ENCODE measurements at places on chromosomes 6 and 20. TPM values are rescaled to one million over a fixed set of nuclear protein-coding genes. Genes with fewer than 3 reads are reported as not detected.
A peak's percentile ranks its signal among the peaks of the same experiment; 100 is the strongest.

- DNase-seq, result peak; percentile 34
Measured at GRCh38 chr6:16751251-16751946, 9.9 kb downstream of the ATXN1 start.

GRCh38 chr6:11929241-11929835 lies 82.8 kb upstream of the HIVEP1 start:
- no peak for DNase-seq

GRCh38 chr6:36590237-36590636 lies 3.9 kb upstream of the SRSF3 start:
- DNase-seq, result no peak

- DNase-seq, result peak; percentile 88
Measured at GRCh38 chr20:815914-816606, 17.5 kb upstream of the FAM110A start.

- DNase-seq, result peak; percentile 89
Measured at GRCh38 chr6:33577106-33577535, 3.0 kb downstream of the BAK1 start.

- DNase-seq, result no peak
Measured at GRCh38 chr6:108653949-108654348, 93.2 kb downstream of the FOXO3 start.

DNA sequence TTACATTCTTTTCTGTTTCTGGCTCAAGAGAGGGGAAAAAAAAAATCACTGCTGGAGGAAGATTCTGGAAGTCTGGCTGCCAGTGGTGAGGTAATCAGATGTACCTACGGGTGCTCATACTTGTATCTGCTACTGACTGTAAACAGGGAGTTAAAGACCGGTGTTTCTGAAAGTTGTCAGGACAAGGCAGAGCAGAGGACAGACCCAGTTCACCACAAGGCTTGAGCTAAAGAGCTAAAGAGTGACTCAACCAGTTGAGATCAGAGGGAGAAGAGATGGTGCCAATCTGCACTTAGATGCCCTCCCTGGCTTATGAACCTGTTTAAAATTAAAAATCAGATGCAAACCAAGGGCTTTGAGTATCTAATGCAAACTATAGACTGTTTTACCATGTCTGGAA lies 55.4 kb downstream of the CEP162 start:
- no peak for DNase-seq

DNA sequence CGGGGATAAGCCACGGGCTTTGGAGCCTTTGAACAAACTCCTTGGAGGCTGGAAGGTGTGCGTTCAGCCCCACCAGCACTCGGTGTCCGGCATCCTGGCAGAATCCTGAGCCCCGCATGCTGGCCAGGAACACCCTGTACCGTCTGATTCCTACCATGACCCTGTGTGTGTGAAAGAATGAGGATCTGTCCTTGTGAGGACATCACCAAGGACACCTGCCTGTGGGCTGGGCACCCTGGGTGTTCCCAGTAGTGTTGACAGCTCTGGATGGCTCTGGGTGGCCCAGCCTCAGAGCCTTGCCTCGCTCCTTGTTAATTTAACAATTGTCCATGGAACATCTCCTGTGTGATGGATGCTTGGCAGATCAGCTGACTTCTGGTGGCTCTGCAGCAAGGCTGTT lies 234.3 kb downstream of the QKI start:
- no peak for DNase-seq

DNA sequence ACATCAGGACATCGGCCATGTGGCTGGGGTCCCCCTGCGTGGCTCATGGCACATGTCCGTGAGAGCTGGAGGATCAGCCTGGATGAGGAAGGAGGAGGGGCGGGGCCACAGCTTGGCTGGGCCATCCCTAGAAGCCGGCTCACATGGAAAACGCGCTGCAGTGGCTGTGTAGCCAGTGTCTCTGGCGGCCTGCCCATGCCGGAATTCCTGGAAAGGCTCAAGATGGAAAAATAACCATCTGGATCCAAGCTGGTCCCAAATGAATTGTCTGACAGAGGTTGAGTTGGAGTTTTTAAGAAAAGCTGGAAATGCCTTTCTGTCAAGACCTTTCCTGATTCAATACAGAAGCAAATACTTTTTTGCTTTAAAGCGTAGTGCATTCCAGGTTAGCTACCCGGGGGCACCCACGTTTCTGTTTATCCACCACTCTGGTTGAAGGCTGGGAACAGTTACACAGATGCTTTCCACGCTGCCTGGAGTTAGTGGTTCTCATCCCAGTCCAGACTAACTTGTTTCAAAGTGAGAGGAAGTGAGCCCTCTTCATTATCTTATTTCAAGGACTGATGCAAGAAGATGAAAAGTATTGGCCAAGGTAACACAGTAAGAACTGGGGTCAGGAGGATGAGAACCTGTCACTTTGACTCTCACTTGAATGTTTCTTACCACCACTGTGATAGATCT lies 99.0 kb downstream of the GMPR start:
- no peak for DNase-seq

- DNase-seq, result no peak
Measured at GRCh38 chr6:21219241-21219640, 374.3 kb upstream of the SOX4 start.

- DNase-seq, result no peak
Measured at GRCh38 chr20:48431653-48432493, 395.9 kb downstream of the PREX1 start.

Gene DLGAP4
- total RNA-seq, result 21.4 TPM

Gene NMBR
- total RNA-seq, result not detected

Gene MAPK13
- 101 TPM for total RNA-seq

Gene FKBP1C
- 0.08 TPM for total RNA-seq

Gene PRDM13
- total RNA-seq, result not detected

Gene AKIRIN2
- 18.8 TPM for total RNA-seq

Gene HCRTR2
- not detected for total RNA-seq

Gene FAXC
- total RNA-seq, result not detected

Gene ERVFRD-1
- not detected for total RNA-seq
